Glutamatergic neuron (in vitro differentiated cells): ENCODE measurements at places on chromosomes 6 and 20. TPM values are rescaled to one million over a fixed set of nuclear protein-coding genes. Genes with fewer than 3 reads are reported as not detected.

The HSPA1L gene
- 2.5 TPM for total RNA-seq

The TUBB2B gene
- total RNA-seq, result 1,777 TPM

The GTSF1L gene
- not detected for total RNA-seq

The TBC1D20 gene
- total RNA-seq, result 39.6 TPM

The ANKRD66 gene
- not detected for total RNA-seq

The FBXO5 gene
- 6.2 TPM for total RNA-seq

The CST4 gene
- total RNA-seq, result not detected

The TFAP2D gene
- total RNA-seq, result not detected

The DZANK1 gene
- total RNA-seq, result 6.4 TPM

The BACH2 gene
- total RNA-seq, result 96.4 TPM

The TRIM40 gene
- total RNA-seq, result not detected

The WFDC2 gene
- 4.8 TPM for total RNA-seq

The IER3 gene
- 13.5 TPM for total RNA-seq

The SLC13A3 gene
- 5.8 TPM for total RNA-seq

The BMP7 gene
- total RNA-seq, result 8.7 TPM

The PPIL6 gene
- total RNA-seq, result 0.83 TPM

The MOG gene
- total RNA-seq, result not detected

The CD24 gene
- total RNA-seq, result 782 TPM

The LY6G6C gene
- total RNA-seq, result 1.8 TPM
